SK-N-SH treated with all-trans-retinoic acid at 6 μM for 48 hours (cell line): ENCODE measurements at places on chromosomes 16 and 17.

DNA sequence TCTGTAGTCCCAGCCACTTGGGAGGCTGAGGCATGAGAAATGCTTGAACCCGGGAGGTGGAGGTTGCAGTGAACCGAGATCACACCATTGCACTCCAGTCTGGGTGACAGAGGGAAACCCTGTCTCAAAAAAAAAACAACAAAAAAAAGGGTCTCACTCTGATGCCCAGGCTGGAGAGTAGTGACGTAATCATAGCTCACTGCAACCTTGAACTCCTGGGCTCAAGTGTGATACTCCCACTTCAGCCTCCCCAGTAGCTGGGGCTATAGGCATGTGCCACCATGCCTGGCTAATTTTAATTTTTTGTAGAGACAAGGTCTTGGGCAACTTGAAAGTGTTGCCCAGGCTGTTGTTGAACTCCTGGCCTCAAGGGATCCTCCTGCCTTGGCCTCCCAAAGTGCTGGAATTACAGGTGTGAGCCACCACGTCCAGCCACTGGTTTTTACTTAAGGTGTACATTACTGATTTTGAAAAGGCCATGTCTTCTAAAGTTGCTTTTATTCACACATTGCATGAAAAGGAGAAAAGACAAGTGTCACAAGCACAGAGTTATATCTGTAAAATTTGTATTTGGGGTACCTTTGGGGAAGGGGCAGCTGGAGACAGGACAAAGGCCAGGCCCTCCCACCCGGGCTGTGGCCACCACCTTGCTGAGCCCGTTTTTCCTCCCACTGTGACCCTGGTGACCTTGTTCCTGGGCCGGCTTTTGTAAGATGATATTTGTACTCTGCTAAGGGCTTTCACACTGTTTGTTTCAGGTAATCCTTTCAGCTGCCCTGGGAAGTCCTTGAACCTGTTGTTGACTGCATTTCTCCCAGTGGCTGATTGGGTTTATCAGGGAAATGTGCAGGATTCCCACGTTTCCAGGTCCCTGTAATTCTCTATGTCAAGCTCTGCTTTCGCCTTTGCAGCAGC lies 11.5 kb downstream of the GPT2 start:
- no peak for ATAC-seq

GRCh38 chr17:2962236-2962635 lies 101.2 kb downstream of the OR1D5 start:
- no peak for ATAC-seq

- peak; percentile 82 for ATAC-seq
These were observed 88.2 kb upstream of the FA2H start for GRCh38 chr16:74862743-74863244.

DNA sequence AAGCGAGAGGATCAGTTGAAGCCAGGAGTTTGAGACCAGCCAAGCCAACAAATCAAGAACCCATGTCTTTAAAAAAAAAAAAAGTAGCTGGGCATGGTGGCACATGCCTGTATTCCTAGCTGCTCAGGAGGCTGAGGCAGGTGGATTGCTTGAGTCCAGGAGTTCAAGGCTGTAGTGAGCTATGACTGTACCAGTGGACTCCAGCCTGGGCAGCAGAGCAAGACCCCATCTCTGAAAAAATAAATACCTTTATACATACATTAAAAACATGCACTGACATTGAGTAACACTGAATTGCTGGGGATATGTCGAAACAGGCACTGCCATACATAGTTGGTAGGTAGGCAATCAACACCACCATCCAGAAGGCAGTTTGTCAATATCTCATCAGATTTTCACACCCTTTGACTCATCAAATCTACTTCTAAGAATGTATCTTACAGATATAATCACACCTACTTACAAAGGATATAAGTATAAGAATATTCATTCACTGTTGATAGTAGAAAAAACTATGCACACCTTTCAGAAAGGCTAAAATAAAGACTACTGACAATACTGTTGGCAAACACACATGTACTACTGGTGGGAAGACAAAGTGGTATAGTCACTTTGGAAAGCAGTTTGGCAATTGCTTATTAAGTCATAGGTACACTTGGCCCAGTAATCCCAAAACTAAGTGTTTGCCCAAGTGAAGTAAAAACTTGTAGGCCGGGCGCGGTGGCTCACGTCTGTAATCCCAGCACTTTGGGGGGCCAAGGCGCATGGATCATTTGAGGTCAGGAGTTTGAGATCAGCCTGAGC lies 6.4 kb upstream of the CEP20 start:
- no peak for ATAC-seq

DNA sequence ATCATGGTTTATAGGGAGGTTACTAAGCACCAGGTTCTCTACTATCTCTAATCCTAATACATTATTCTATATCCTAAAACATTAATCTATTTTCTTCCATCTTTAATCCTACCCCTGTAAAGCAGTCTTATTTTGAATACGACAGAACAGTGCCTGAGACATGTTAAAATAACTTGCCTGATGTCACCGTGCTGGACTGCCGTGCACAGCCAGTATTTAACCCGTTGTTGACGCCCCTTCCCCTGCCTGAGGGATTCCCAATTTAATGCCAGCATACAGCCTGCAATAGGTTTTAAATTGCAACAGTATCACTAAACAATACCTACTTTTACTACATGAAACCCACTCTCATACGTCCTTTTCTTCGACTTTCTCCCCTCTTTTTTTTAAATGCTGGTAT lies 133.3 kb downstream of the PARN start:
- ATAC-seq: no peak

DNA sequence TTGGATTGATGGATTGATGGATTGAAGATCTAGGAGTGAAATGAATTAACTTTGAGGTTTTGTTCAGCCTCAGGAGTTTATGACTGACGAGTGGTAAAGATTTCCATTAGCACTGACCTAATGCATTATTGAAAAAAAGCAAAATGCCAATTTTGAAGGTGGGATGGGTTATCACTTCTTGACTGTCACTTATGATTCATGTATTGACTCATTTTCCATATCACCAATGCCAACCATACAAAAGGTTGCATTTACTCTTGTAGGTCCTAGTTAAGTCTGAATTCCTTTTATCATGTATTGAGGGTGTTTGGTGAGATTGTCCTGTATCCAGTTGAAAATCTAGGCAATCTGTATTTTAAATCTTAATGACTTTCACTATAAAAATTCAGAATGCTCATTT lies 57.6 kb downstream of the KNOP1 start:
- no peak for ATAC-seq

DNA sequence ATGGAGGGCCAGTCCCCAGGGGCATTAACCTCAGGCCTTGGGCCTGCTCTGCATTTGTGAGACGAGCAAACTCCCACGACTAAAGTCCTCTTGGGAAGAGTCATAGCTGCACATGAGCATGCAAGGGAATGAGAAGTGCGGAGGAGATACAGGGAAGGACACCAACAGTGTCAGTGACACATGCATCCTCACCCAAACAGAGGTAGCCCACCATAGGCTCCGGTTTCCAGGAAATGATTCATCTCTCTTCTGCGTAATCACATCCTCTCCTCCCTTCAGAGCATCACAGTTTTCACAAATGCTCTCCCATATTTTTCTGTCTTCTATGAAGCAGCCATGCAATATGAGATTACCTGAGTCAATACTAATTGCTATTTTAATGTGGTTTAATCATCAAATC lies 725.7 kb upstream of the GOT2 start:
- no peak for ATAC-seq

GRCh38 chr17:78862073-78863023 lies 21.7 kb upstream of the USP36 start:
- peak; percentile 93 for ATAC-seq

DNA sequence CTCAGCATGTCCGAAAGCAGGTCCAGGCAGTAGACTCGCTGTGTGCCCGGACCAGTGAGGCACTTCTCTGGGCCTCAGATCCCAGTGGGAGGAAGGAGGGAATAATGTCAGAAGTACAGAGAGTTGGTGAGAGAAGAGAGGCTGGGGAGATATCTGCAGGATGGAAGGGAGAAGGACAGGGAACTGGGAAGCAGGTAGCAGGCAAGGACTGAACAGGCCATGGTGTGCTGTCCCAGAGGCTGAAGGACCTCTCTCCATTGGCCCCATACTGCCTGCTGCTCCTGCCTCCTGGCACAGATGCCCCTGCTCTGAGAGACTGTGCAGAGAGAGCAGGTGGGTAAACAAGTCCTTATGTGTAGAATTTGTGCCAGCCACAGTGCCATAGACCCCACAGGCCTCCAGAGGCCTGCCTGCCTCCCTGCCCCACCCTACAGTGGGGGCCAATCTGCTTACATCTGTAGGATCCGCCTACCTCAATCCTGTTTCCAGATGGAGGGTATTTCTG lies 34.2 kb upstream of the CRHR1 start:
- ATAC-seq: no peak
